Stimulated activated effector memory CD8-positive, alpha-beta T cell treated with anti-CD3 and anti-CD28 coated beads, Interleukin-12 subunit alpha, Interleukin-12 subunit beta, amount 100 ng/mL, for 72 hours (primary cell): ENCODE measurements at places on chromosomes 2 and 18.

- DNase-seq = no peak
These were observed 306.5 kb upstream of the CYP26B1 start for GRCh38 chr2:72454189-72454588.

GRCh38 chr2:112714836-112715631 lies 5.8 kb upstream of the NT5DC4 start:
- DNase-seq = no peak

- DNase-seq = no peak
These were observed 89.8 kb upstream of the ITGA4 start for GRCh38 chr2:181367411-181367810.

- DNase-seq = no peak
These were observed 535.2 kb downstream of the METTL4 start for GRCh38 chr18:2036086-2036485.

- DNase-seq = no peak
These were observed 199.5 kb downstream of the OSR1 start for GRCh38 chr2:19158896-19159295.

DNA sequence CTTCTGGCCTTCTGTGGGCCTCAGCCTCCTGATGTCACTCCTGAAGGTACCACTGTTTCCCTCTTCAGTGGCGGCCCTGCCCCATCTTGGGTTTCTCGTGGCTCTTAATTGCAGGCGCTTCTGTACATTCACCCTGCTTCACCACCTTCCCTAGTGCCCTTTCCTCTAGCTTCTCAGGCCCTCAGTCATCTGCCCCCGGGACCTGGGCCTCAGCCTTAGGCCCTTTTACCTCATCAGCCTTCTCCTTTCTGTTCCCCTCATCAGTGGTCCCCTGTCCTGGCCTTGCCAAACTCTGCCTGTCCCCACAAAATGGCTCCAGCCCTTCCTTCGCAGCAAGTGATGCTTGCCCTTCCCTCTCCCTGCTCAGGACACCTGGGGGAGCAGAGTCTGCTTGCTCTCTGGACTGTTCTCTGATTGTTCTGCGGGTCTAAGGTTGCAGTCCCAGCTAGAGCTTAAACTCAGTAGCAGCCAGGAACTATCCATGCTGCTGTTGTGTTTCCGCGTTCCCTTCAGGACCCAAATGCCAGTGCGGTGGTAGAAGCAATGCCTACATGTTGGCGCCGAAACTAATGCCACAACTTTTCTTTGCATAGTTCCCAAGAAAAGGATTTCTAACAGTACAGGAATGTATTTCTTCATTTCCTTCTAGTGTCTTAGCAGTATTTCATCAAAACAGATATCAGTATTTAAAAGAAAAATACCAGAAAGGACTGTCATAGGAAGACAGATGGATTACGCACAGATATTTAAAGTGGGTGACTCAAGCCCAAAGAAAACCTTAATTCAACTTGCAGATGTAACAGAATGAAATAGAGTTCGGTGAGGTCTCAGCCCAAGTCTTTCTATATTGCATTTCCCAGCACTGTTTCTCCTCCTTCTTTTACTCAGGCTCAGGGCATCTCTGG lies 7.5 kb downstream of the ASB1 start:
- no peak for DNase-seq

DNA sequence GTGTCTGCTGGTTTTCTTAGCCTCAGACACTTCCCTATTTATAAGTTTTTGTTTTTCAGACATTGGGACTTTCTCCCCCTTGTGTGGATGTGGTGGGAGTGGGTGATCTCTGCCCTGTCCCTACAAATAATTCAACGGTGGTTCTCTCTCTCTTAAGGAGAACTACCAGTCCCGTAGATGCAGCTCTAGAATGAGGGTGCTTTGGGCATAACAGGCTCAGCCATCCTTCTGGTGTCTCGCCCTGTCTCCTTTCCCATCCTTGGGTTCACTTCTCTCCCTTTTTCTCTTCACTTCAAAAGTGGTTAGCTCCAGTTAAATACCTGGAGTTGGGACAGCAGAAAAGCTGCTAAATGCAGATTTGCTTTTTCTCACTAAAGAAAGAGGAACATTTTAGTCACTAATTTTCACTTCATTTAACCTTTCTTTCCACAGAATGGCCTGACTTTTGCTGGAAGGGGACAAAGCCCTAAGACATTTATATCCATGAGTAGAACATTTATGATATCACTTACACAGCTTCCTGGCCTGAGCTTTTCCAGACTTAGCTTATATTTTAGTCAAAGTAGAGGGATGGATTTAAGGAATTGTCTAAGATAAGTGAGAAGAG lies 121.2 kb upstream of the CXCR4 start:
- DNase-seq = no peak
